ENCODE measurements at places on chromosomes 4 and X.

GRCh38 chr4:7322166-7322991 is 112.4 kb downstream of the PSAPL1 start:
- DNase-seq, result no peak

GRCh38 chr4:6598641-6599040 is 23.7 kb downstream of the MAN2B2 start:
- no peak for DNase-seq

DNA sequence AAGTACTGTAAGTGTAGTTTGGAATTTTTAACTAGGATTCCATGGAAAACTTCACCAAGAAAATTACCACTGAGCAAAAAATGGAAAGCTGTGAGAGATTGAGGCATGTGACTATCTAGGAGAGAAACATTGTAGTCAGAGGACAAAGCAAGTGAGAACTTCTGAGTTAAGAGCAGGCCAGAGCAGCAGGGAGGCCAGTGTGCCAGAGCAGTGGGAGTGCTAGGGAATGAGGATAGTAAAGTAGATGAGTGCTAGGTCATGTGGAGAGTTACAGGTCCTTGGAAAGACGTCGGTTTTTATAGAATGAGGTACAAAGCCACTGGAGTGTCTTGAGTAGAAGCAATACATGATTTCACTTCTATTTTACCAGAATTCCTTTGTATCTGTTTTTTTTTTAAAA is 52.7 kb upstream of the FAT4 start:
- DNase-seq, result no peak

- peak; percentile 3 for DNase-seq
Measured at GRCh38 chrX:133838761-133839676, 146.4 kb downstream of the GPC3 start.

GRCh38 chr4:102390438-102390837 is 45.2 kb upstream of the SLC39A8 start:
- DNase-seq, result peak; percentile 59

GRCh38 chr4:13240066-13240465 is 244.1 kb downstream of the RAB28 start:
- peak; percentile 38 for DNase-seq

DNA sequence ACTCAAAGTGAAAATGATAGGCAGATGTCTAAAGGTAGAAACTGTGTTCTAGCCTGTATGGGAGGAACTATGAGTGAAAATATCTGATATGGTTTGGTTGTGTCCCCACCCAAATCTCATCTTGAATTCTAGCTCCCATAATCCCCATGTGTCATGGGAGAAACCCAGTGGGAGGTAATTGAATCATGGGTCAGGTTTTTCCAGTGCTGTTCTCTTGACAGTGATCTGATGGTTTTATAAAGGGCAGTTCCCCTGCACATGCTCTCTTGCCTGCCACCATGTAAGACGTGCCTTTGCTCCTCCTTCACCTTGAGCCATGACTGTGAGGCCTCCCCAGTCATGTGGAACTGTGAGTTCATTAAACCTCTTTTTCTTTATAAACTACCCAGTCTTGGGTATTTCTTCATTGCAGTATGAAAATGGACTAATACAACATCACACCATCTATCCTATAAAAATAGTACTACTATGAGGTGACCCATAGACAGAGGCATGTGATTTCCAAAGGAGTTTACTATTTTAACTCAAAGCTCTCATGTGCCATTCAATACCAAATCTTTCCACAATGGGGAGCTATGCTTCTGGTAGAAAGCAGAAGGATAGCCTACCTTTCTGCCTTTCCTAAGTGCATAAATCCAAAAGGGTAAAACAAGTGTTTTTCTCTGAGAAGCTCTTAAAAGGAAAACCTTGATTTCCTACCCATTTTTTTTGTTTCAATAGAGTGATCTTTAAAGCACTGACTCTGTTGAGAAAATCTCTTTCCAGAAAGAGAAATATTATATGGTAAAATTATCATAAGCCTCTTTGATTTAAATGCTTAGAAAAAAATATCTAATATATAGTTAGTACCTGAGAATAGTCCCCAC is 38.8 kb downstream of the SEC31A start:
- DNase-seq, result peak; percentile 25

DNA sequence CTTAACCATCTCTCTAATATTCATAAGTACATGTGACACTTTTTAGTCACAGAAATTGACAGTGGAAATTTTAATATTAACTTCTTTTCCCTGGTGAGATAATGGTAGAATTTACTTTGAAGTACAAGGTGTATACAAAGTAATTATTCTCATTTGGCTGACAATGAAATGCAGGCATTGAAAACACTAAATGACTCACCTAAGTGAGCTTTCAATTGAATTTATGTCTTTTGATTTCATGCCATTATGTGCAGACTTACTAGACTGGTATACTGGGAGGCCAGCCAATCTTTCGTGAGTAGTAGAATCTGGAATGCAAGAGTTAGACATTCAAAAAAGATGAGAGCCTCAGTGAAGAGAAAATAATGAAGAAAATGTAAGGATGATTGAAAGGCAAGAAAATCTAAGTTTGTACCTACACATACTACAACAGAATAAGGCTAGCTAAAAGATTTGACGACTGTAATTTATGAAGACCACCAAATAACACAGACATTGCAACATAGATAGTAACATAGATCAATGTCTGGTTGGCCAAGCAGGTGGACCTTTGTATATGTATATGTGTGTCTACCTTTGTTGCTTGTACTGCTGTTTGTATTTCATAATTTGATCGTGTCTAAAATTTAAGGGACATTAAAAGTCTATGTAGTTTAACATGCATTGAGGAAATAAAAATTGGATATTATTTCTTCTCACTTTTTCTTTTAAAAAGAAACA is 459.7 kb downstream of the IL15 start:
- DNase-seq, result peak; percentile 96

GRCh38 chrX:101759000-101759399 is 99.3 kb upstream of the ARMCX2 start:
- peak; percentile 4 for DNase-seq

GRCh38 chr4:76301068-76301774 is 5.3 kb upstream of the STBD1 start:
- peak; percentile 79 for DNase-seq

DNA sequence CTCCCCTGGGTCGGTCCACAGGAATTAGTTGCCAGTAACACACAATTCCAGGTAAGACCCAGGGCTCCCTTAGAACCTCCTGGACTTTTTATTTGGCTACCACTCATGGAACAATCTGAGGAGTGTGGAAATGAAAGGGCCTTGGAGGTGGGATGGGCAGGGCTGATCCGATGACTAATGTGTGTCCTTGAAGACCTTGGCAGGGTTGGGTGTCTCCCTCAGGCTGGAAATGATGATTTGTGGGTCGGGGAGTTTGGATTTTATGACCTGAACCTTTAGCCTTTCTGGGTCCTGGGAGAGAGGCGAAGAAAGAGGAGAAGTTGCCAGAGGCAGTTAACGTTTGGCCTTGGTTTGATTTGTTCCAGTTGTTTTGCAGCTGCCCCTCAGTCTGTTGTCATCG is 425.0 kb downstream of the MID1IP1 start:
- DNase-seq, result no peak

DNA sequence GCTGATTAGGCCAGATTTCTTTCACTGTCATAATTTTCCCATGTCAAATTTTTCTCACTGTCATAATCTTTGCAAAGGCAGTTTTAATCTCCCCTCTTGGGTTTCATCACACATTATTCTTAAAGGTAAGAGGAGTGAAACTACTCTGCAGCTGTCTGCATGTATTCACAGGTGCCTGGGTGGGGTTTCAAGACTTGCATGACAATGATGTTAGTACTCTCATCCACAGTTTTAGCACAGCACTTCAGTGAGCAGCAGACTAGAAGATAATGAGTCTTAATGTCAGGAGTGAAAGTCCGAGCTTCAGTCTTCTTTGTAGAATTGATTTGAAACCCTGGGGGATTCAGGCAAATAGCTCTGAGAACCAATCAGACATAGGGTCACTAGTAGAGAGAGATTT is 182.5 kb upstream of the GALNT7 start:
- no peak for DNase-seq

DNA sequence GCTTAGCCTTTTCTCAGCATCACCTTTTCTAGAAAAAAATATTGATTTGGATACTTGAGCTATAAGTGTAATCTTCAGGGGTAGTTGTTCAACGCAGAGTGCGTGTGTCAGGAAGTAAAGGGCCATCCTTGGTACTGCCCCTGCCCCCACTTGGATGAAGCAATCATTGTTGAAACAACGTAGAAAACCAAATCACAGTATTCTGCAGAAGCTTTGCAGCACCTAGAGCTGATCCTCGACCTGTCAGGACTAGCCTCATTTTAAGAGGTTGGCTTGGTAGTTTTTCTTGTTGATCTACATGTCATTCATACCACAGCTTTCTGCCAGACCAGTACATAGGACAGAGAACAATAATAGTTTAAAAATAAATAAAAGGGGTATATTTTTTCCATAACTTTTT is 65.3 kb upstream of the MYOZ2 start:
- DNase-seq, result no peak

GRCh38 chr4:99723612-99724011 is 66.0 kb upstream of the C4orf54 start:
- DNase-seq, result peak; percentile 82

- DNase-seq, result no peak
Measured at GRCh38 chr4:74615411-74615810, 170.5 kb downstream of the AREG start.

DNA sequence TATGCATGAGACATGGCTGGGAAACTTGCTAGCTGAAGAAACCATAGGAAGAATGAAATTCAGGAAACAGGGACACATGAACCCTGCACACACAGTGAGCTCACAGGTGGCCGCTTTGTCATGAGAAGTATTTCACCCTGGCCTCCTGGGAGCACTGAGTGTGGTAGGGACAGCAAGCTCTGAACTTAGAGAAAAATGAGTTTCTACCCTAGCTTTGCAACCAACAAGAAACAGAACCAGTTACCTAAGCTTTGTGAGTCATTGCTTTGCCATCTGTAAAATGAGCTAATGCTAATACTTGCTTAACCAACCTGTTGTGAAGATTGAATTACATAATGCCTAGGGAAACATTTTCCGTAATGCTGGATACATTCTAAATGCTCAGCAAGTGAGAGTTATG is 206.6 kb upstream of the HS3ST1 start:
- DNase-seq, result peak; percentile 55

DNA sequence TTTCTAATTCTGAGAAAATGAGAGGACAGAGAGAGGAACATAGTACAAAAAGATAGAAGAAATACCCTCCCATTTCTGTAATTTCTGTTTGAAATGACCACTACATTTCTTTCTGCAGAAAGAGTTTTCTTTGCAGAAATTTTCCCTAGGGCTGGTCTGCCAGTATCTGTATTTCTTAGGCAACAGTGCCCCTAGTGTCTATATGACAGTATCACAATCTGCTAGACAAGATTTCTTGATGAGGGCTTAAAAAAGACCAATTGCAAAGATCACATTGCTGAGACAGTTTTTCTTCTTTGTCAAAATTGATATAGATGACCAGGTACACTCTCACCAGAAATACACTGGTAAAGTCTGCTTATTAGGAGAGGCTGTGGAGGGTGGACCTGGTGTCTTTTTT is 81.0 kb upstream of the ZDHHC15 start:
- peak; percentile 1 for DNase-seq

- peak; percentile 39 for DNase-seq
Measured at GRCh38 chrX:63686878-63687714, 97.9 kb downstream of the ARHGEF9 start.
